Esophagus squamous epithelium (tissue), 5 donors: ENCODE measurements at places on chromosomes 7 and 10.

- DNase-seq = no peak
These were observed 73.8 kb upstream of the FAM180A start for GRCh38 chr7:135822376-135822775.

- DNase-seq = no peak
These were observed 7.9 kb downstream of the OSBPL3 start for GRCh38 chr7:24972166-24972477.

- no peak for DNase-seq
These were observed 150.2 kb downstream of the GRK5 start for GRCh38 chr10:119357412-119358151.

DNA sequence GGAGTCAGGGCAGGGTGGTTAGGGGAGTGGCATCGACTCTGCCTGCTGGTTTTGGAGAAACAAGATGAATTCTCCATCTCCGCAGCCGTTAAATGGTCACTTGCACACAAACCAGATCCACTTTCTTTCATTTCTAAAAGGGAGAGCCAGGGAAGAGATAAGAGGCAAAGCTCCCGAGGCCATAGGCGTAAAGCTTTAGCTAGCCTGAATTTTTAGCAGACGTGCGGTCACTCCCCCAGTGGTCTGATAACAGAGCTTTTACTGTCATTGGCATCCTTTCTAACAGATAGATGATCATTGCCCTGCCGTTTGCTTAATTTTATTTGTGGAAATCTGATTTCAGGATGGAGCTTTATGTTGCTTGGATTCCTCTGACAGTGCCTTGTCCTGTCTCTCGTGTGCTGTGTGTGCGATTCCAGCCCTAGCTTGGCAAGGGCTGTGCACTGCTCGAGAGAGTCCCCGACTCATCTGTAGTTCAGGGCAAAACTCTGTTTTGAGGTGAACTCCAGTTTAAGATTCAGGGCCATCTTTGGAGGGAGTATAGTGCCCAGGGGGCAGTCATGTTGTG is 62.5 kb downstream of the GATA3 start:
- no peak for DNase-seq

DNA sequence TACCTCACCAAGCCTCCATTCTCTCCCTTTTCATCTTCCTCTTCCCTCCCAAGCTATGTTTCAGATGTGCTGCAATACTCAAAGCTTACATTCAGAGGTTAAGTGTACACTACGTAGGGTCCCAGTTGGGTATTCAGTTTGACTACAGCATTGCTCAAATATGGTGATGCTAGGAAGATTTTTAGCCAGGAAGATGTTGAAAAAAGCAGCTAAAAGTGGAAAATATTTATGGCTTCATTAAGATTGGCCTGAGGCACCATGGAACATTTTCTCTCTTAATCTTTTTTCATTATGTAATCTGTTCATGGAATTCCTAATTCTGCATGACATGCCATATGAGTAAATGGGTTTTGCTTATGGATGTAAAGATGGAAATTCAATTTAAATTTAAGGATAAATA is 72.0 kb upstream of the ABCB5 start:
- DNase-seq = no peak
